SK-N-DZ (cell line): ENCODE measurements at places on chromosomes 3 and 15.

DNA sequence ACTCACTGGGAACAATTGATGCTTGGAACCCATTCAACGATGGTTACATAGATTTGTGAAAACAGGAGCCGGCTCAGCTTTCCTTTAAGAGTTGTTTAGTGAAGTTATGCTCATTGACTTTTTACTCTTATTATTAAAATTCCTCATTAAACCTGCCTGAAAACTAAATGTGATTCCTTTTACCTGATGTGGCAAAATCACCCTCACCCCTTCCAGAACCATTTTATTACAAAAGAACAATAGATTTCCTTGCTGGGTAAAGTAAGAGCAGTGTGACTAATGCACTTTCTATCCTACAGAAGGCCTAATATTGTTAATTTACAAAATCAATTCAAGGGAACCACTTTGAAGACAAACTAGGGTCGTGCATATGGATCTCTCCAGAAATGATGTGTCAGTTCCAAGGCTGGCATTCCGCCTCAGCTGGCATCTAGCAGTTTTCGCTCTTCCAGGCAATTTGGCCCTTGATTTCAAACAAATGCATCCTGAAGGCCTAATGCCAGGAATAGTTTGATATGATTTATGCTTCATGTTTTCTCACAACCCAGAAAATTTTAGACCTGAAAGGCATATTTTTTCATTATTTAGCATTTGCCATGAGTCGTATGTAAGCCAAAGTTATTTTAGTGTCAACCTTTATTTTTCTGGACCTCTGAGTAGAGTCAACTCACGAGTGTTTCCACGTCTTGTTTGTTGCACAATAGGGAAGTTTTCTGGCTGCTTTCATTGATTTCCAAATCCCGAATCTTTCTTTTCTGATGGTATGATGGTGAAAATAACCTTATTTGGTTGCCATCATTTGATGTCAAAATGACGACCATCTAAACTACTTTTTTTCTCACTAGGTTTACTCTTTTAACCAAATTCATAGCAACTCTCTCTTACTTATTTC lies 447.8 kb downstream of the MECOM start:
- DNase-seq: no peak

- no peak for DNase-seq
Observed at GRCh38 chr3:124976383-124976782, 41.8 kb upstream of the MUC13 start.

DNA sequence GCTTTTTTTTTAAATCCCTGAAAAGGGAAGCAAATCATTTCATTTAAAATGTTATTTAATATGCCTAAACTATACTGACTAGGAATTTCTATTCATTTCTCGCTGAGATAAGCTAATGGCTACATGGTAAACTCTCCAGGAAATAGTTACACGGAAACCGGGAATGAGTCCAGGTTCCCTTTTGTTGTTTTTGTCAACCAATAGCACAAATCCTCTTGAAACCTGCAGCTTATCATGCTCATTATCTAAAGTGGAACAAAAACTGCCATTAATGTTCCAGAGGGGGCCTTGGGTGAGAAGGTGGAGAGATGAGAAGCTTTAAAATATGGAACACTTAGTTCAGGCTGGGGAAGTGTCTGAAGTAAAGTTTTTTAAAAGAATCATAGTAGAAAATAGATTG lies 113.5 kb upstream of the ALCAM start:
- no peak for DNase-seq

DNA sequence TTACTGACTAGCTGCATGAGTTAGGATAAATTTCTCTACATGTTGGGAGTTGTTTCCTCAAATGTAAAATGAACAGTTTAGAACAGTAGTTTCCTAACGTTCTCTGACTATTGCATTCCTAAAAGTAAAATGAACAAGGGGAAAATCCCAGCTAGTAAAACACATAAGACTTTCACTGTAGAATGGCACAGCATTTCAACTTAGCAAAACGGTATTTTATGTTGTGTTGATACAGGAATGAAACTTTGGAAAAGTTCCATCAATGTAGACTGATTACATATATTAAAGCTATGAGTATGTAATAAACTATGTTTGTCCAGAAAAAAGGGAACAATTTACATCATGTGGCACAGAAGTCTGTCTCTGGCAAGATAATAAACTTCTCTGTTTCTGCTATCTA lies 297.4 kb upstream of the EPHA3 start:
- no peak for DNase-seq

GRCh38 chr3:172635588-172635987 lies 75.3 kb downstream of the NCEH1 start:
- no peak for DNase-seq

DNA sequence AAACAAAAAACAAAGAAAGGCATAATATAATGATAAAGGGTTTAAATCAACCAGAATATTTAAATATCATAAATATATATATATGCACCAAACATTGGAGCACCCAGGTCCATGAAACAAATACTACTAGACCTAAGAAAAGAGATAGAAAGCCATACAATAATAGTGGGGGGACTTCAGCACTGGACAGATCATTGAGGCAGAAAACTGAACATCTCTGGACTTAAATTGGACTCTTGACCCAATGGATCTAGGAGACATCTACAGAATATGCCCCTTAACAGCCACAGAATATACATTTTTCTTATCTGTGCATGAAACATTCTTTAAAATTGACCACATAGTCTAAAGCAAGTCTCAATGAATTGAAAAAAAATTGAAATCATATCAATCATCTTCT lies 48.7 kb upstream of the CD96 start:
- no peak for DNase-seq

GRCh38 chr3:187019542-187020072 lies 89.3 kb downstream of the ST6GAL1 start:
- no peak for DNase-seq

DNA sequence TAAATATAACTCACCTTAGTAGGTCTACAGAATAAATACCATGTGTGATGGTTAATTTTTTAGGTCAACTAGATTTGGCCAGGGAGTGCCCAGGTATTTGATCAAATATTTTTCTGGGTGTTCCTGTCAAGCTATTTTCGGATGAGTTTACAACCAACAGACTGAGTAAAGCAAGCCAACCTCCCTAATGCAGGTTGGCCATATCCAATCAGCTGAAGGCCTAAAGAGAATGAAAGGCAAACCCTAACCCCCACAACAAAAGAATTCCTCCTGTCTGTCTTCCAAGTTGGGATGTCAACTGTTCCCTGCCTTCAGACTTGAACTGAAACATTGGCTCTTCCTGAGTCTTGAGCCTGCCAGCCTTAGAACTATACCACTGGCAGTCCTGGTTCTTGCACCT lies 28.6 kb downstream of the TASOR start:
- DNase-seq: no peak

GRCh38 chr15:26867200-26868007 lies 542 bp downstream of the GABRA5 start:
- no peak for DNase-seq

- DNase-seq: no peak
Observed at GRCh38 chr3:29720665-29721064, 439.8 kb downstream of the RBMS3 start.

- DNase-seq: no peak
Observed at GRCh38 chr3:188822411-188822810, 349.4 kb upstream of the TPRG1 start.

GRCh38 chr3:71986606-71987005 lies 201.7 kb upstream of the PROK2 start:
- no peak for DNase-seq

DNA sequence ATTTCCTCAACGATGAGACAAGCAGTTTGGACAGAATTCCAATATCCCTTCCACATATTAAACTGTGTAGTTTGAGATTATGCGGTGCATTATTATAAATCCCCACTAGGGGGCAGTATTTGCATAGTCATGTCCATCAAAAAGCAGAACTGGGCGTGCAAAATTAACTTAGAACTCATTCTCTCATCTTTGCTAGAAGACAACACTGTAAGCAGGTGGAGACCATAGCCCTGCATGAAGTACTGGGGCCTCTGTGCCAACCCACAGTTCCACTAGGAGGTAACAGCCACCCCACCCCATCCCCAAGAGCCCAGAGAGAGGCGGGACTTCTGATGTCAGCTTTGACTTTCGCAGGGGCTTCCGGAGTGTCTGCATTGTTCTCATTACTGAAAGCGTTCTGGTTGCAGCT lies 106.6 kb upstream of the TMC3 start:
- peak; percentile 57 for DNase-seq
